Cardiac septum (tissue), 1 donor: ENCODE measurements at places on chromosomes 3 and 15. TPM values are rescaled to one million over a fixed set of nuclear protein-coding genes. Genes with fewer than 3 reads are reported as not detected.

GRCh38 chr15:82113106-82113715, 67.4 kb upstream of the MEX3B start:
- no peak for DNase-seq

GRCh38 chr15:78315686-78316282, 16.4 kb upstream of the SKIC8 start:
- DNase-seq, result no peak

GRCh38 chr3:54322354-54322753, 200.0 kb downstream of the CACNA2D3 start:
- no peak for DNase-seq

GRCh38 chr3:99532246-99532645, 106.1 kb upstream of the COL8A1 start:
- DNase-seq, result no peak

- DNase-seq, result no peak
These were observed 13.8 kb downstream of the TATDN2 start for GRCh38 chr3:10262027-10262426.

GRCh38 chr3:55951388-55951787, 464.3 kb upstream of the WNT5A start:
- no peak for DNase-seq

DNA sequence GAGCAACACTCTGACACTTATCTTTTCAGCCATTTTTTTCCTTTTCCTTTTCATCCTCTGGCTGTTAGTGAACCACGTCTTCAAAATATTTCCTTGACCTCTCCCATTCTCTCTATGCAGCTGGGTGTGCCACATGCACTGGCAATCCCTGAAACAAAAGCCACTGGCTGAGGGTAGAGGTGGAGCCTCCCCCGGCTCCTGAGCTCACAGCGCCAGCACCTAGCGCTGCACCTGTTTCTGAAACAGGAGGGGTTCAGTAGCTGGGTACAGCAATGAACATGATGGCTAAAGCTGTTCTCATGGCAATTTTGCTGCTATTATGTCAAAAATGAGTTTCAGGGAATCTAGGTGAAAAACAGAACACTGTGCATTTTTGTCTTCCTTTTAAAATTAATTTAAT, 314.7 kb upstream of the ATP10A start:
- no peak for DNase-seq

GRCh38 chr3:94643400-94643799, 580.5 kb downstream of the NSUN3 start:
- no peak for DNase-seq

DNA sequence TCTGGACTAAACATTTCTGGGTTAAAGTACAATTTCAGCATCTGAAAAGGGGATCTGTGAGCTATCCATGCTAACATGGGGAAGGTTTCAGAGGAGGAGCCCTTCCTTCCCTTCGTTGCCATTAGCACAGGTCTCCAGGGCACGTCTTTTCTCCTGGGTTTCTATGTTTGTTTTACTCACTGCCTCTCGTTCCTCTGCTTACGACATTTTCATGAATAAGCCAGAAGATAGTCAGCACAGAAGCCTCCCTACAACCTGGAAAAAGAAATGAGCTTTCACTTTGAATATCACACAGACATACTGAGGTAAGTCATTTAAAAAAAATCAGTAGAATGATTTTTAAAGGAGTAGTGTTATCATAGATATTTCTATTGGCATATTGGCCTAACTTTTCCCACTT, 117.2 kb upstream of the KCNMB2 start:
- DNase-seq, result no peak

DNA sequence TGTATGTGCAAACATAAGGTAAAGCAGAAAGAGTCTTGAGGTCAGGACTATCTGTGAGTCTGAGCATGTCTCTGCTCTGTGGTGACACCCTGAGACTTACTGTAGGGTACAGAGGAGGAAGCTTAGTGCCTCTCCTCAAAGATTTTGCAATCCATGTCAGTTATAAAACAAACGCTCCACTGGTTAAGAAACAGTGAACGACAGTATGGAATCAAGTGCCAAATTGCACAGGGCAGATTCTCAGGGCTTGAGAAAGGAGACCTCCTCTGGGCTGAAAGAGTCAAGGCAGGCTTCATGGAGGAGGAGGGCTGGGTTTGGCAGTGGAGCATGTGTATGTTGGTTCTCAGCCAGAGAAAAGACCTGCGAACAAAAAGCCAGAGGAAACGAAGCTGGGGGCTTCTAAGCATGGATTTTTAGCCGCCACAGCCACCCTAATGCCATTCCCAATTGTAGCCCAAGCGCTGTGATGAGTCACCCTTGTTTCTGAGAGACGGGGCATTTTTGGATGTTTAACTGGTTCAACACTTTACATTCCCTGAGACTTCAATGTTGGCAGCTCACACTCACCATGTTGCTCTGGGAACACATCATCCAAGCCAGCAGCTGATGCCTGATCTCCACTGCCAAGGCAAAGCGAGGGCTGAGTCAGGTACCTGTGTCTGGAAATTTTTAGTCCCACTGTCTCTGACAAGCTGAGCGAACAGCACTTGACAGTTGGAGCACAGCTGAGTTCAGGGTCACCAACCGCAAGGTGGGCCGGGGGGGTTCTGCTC, 3.4 kb upstream of the DGKG start:
- DNase-seq, result peak; percentile 83

DNA sequence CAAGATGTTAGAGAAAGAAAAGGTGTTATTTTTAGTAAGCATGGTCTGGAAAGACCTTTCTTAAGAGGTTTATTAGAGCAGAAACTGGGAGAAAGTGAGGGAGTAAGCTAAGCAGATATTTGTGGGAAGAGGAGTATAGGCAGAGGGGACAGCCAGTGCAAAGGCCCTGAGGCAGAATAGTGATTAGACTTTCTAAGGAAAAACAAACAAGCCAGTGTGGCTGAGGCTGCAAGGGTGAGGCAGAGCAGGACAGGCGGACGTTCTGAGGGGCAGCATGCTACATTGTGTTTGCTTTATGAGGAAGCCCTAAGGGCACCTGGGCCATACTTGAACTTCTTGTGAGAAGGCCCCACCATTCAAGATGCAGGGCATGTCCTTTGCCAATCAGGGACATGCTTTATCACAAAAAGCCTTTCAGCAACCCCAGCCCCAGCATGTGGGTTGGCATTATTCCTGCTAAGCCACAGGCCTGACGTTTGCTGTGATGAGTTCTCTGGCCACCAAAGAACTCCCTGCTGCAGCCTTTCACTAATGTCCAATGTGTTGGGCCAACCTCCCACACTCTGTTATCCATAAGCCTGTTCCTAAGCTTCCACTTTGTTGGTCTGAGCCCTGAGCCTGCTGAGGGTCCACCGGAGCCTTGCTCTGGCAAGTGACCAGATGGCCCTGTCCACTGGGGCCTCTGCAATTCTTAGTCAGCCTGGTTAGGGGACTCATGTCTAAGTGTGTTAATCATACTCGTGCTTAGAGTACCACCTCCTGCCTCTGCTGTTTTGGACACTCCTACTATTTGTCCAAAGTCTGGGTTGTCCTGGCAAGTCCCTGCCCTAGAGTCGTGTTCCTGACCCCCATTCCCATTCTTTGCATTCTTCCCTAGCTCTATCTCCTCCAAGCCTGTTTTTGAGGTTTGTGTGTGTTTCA, 209.9 kb upstream of the CTNNB1 start:
- DNase-seq, result no peak

DNA sequence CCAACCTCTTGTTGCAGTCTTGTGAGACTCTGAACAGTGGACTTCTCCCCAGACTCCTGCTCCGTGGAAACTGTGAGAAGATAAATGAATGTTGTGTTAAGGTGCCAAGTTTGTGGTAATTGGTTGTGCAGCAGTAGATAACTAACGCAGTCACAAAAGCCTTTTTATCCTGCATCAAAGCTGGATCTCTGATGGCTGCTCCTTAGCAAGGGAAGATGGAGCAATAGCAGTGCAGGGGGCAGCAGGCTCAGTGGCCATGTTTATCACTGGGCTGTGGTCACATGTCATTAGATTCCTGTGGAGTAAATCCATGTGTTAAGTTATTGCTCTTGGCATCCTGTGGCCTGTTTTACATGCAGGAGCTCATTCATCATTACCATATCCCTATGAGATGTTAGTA, 13.5 kb downstream of the CMTM7 start:
- DNase-seq, result no peak

DNA sequence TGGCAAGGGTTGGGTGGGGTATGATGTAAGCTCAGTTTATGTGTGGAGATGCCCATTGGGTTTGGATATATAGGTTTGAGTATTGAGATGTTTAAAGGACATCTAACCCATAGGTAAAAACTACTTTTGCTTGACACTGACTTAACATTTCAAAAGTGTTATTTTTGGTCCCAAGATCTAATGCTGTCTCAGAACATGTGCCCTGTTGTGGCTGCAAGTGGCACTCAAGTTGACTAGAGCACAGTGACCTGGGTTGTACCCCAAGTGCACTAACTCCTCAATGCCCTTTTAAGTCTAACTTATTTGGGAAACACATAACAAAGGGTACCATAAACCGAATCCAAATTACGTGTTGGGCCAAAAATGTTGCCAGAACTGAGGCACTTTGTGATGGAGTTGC, 56.5 kb upstream of the CCR4 start:
- no peak for DNase-seq

DNA sequence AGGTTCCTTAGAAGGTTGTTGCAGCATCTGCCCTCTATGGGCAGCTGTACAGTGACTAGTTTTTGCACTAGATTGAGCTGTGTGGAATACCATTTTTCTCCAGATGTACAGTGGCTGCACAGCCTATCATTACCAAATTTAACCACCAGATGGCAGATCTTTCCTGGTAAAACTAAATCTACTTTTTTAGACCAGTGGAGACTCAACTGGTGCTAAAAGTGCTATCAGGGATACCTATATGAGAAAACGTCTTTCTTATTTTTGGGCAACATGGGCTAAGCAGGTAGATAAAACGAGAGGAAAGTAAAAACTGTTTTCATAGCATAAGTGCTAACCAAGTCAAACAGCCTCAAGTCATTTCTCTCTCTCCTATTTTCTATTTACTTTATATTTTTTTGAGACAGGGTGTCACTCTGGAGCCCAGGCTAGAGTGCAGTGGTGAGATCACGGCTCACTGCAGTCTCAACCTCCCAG, 21.2 kb downstream of the IGSF10 start:
- DNase-seq, result no peak

DNA sequence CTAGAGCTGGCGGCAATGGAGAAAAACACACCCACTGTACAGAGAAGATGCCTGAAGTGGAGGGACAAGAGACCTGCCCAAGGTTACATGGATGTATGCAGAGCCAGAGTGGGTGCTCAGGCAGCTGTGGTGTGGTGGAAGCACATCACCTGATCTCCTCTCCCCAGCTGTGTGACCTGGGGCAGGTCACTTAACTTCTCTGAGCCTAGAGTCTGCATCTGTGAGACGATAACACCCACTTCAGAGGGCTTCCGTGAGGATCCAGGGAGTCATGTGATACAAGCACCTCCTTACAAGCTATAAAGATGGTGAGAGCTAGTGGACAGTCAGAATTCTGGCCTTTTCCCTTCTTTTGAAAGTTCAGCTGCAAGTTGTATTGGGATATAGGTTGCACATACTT, 55.1 kb upstream of the HERC1 start:
- DNase-seq, result peak; percentile 33

- DNase-seq, result no peak
These were observed 69.8 kb upstream of the GRM7 start for GRCh38 chr3:6791161-6791560.

DNA sequence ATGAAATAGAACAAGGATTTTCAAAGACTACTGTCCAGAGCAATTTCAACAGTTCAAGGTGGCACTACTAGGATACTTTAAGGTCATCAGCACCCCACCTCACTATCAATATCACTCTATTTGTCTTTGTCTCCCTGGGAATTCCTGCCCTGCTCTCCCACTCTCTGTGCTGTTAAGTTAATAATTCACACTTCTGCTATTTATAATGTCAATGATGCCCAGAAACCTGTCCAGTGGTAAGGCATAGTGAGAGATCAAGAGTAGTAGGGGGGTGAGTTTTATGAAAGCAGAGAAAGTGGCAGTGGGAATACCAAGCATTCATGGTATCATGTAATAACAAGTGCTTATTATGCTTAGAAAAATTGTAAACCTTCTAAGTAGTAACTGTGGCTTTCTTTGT, 7.3 kb downstream of the TMCO5A start:
- DNase-seq, result no peak

FRMD4B gene
- total RNA-seq, result 10.8 TPM

COPS2 gene
- total RNA-seq, result 71.6 TPM

GOLGA8S gene
- 1.1 TPM for total RNA-seq

GXYLT2 gene
- total RNA-seq, result 14.6 TPM

GOLGA8M gene
- total RNA-seq, result 1.9 TPM

ADGRG7 gene
- total RNA-seq, result 0.13 TPM

GP9 gene
- 0.27 TPM for total RNA-seq

CD200R1 gene
- total RNA-seq, result 0.51 TPM

SLC6A1 gene
- 2.1 TPM for total RNA-seq
